ENCODE measurements at places on chromosomes 1 and 21.

DNA sequence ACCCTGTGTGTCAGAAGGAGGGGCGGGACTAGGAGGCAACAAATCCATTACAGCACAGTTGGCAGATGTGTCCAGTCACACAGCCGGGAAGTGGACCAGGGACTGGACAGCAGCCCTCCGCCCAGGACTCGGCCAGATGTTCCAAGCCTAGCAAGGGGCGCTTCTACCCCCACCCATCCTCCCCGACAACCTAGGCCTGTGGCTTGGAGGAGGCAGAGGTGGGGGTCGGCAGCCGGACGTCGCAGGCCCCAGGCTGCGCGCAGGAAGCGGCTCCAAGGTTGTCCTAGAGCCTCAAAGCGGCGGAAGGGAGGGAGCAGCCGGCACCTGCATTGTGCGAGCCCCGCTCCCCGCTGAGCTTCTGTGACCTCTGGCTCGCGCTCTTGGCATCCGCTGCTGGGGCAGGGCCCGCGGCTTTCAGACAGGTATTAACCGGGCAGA, 20.6 kb upstream of the MYCL start:
- no peak for DNase-seq

GRCh38 chr1:115642168-115643072, 650 bp downstream of the VANGL1 start:
- no peak for DNase-seq

- DNase-seq: no peak
These were observed 8.6 kb downstream of the C1orf35 start for GRCh38 chr1:228094432-228095016.

DNA sequence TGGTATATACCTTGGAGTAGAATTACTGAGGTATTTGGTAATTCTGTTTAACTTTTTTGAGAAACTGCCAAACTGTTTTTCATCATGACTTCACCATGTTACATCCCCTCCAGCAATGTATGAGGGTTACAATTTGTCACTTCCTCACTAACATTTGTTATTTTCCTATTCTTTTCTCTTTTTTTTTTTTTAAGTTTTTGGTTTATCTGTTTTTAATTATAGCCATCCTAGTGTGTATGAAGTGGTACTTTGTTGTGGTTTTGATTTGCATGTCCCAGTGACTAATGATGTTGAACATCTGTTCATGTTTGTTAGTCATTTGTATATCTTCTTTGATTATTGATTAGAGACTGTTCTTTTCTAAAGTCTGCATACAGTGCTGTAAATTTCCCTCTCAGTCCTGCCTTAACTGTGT, 147.3 kb downstream of the HS2ST1 start:
- peak; percentile 29 for DNase-seq

- DNase-seq: peak; percentile 83
These were observed at the start of gene CFAP298 for GRCh38 chr21:32612075-32612998. Gene CFAP298 (minus strand): TSS chr21:32612377. CDS start chr21:32612243, 134 bp downstream.

DNA sequence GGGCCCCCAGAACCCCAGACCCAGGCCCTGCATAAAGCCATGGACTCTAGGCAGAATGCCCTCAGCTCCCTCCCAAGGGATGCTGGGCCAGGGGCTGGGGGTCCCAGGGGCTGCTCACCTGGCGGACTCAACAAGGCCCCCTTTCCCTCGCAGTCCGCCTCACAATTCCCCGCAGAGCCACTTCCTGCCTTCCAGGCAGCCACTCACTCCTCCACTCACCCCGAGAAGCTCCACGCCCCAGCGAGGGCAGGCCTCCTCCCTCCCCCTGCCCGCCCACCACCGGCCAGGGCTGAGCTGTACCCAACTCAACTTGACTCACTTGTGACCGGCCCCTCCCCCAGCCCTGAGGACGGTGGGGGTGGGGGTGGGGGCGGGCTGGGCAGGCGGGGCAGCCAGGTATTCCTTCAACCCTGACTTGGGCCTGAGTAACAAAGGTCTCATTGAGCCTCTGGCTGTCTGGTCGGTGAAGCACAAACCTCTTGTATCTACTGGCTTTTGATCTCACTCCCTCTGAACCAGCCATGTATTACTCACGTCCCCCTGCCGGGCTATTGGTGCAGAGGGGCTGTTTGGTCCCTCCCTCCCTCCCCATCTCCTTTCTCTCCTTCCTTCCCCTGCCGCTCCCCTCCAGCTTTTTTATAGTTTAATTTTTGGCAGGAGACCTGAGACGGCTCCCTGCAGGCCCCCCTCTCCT, 5.9 kb downstream of the BLACAT1 start:
- DNase-seq: no peak

GRCh38 chr1:158969855-158970254, 38.5 kb downstream of the PYHIN1 start:
- no peak for DNase-seq

DNA sequence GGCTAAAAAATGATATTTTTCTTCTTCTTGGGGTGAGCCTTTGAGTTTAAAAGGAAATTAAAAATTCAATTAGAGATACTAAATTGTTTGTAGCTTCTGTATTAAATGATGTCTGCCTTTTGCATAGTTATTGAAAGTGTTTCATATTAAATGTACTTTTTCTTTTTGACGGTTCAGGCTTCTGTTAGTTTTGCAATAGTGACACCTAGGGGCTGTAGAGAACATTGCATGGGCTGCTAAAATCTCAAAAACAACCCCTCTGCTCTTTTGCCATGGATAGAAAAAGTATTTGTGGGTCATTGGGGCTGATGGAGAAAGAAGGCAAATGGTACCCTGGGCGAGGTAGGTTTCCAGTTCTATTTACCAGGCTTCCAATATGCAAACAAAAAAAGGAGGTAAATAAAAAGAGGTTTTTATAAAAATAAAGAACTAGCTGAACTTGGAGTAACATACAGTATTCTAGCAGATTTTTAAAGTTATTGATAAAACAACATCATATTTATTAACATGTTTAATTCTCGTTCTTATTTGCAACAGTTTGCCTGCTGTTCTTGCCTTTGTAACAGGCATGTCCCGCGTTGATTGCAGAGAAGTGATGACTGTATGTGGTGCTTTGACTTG, 115.4 kb upstream of the HOOK1 start:
- DNase-seq: peak; percentile 33

DNA sequence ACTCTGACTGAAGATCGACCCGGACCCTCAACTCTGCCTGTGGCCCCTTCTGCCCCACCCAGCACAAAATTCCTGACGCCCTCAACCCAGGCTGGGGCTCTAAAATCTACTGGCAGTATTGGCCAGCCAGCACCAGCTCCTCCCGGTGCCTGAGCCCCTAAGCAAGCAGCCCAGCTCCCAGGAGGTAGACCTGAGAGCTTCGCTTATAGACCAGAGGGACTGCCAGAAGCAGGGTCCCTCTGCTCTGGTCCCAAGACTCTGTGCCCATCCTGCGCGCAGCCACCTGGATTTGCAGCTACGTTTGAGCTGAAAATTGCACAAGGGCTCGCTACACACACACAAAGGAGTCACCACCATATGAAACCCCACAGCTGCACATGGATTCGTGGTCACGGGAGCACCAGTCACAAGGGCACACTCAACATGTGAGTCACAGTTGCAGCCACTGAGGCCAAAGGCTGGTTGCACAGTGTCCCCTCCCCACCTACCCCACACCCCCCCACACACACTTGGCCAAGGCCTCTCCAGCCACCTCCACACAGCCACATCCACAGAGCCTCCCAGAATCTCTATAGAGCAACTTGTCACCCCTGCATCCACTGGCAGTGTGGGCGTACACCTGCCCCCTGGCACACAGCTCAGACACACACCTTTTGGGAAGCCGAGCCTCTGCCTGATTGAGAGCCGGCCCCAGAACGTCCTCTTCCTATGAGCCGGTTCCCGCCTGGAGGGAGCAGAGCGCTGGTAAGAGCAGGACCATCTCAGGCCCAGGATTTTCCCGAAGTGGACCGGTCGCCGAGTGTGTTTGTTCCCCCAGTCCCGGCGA, 1.1 kb upstream of the DMBX1 start:
- no peak for DNase-seq

GRCh38 chr1:47524272-47524671, 86.4 kb downstream of the FOXD2 start:
- DNase-seq: no peak

GRCh38 chr1:111497592-111497991, 5.8 kb downstream of the ADORA3 start:
- no peak for DNase-seq

Data from astrocyte of the cerebellum (primary cell).